GM04504 (cell line): ENCODE measurements at places on chromosomes 6 and 20.

DNA sequence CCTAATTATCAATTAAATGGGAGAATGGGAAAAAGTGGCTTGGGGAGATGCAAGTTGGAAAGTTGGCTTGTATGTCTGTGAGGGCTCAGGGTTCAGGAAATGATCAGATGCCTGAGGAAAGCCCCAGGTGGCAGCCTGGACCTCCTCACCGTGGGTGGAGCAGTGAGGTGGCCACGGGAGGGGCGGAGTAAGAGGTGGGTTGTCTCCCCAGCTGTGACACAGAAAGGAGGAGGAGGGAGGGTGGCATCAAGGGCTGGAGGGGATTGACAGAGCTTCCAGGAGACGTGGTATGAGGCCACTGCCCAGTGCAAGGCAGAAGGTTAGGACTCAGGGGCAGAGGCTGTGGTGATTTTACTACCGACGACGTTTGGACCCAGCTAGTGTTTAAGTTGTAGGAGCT is 672.2 kb downstream of the PRKN start:
- DNase-seq = no peak

DNA sequence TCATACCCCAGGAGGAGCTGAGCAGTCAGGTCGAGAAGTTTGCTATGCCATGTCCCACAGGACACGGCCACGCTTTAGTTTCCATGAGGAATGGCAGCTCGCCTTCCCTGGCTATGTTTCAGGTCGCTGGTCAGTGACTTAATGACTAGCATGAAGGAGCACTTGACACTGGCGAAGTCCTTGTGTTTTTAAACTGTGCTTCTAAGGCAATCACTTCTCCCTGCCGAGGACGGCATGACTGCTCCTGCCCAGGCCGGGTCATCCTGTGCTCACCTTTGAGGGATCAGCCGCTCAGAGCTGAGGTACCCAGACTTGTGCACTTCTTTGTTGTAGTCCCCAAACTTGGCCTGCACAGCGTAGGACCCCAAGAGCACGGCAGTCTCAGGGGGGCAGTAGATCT is 34.1 kb downstream of the EZR start:
- DNase-seq = no peak

GRCh38 chr6:71766146-71766760 is 120.1 kb upstream of the RIMS1 start:
- DNase-seq = no peak

- DNase-seq = no peak
These were observed 268.6 kb downstream of the DLL1 start for GRCh38 chr6:170022291-170022722.

- DNase-seq = peak; percentile 68
These were observed 9.3 kb upstream of the KCNK15 start for GRCh38 chr20:44736170-44737021.

DNA sequence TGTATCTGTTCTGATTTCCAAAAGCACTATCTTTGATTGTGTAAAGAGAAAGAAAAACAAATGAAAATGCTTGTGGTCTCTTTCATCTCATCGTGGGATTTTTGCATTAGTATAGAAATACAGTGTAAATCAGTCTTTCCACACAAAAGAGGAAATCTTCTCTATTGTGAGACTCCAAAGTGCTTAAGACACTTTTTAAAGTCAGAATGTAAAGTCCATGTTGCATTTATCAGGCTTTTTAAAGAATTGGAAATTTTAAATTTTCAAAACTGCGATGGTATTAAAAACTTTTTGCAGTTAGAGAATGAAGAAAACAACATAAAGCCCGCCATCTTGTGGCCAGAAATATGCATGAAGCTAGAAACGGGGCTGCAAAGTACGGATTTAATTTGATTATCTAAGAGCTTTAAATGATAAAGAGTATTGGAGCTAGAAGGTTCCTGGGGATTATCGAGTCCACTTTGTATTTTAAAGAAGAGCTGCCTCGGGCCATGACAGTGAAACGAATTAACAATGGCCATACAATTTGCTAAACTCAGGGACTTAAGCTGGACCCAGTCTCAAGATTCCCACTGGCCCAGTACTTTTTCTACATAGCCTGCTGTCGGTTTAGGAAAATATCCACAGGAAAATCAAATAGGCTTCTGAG is 339.6 kb downstream of the ARHGAP18 start:
- peak; percentile 21 for DNase-seq

DNA sequence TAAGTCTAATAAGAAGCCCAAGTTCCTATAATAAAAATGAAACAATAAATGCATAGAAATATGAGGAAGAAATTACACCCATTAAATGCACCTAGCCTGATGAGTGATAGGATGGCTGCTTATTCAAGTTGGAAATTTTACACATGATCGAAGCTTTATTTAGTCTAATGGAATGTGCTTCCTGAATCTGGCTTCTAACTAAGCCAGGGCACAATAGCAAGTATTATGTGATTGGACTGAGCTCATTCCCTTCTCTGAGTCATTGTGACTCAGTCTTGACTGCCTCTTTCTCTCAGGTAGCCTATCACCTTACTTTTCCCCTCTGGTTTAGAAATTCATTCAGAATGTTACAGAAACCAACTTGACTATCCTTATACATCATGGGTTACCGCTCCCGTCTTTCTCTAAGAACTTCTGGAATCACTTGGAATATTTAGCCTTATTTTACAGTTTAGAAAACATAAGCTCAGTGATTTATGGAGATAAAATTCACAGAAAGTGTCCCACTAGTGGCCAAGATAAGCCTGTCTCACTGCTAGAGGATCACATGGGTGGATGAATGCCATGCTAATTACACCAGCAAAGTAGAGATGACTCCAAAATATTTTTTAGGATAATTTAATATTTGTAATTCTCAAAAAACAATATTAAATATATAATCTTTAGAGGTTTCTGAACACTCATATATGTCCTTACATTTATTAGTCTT is 505.3 kb upstream of the JAG1 start:
- no peak for DNase-seq

- DNase-seq = no peak
These were observed 40.0 kb upstream of the CD2AP start for GRCh38 chr6:47437592-47437991.

DNA sequence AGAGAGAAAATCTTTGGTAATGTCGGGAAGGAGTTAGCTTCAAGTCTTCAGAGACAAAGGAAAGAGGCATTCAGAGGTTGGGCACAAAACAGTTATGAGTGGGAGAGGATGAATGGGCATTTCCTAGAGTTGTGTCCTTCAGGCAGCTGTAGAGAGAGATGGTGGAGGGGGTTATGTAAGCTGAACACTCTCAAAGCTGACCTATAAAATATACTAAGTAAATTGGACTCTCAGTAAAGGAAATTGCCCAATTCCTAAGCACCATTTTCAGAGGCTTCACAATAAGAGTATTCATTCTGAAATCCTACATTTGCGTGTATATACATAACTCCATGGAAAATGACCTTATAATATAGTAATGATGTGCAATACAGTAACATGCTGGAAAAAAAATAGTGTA is 161.2 kb downstream of the KCNQ5 start:
- no peak for DNase-seq

DNA sequence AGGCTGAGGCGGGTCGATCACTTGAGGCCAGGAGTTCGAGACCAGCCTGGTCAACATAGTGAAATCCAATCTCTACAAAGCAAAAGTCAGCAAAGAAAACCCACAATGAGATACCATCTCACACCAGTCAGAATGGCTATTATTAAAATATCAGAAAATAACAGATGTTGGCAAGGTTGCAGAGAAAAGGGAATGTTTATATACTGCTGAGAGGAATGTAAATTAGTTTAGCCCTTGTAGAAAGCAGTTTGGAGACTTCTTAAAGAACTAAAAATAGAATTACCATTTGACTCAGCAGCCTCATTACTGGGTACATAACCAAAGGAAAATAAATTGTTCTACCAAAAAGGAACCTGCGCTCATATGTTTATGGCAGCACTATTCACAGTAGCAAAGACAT is 16.7 kb upstream of the GCM1 start:
- DNase-seq = no peak

- no peak for DNase-seq
These were observed 43.7 kb downstream of the FRK start for GRCh38 chr6:116016846-116017545.

DNA sequence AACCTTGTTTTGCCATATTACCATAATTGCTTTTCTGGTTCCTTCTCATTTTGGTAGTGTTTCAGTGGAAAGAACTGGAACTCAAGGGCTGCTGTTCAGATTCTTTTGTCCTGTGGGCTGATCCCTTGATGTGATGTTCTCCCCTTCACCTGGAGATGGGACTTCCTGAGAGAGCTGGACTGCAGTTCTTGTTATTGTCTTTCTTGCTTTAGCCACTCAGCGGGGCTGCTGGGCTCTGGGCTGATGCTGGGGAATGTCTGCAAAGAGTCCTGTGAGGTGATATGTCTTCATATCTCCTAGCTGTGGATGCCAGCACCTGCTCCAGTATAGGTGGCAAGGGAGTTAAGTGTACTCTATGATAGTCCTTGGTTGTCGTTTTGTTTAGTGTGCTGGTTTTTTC is 79.0 kb downstream of the BCKDHB start:
- no peak for DNase-seq

- DNase-seq = no peak
These were observed 488.5 kb upstream of the JARID2 start for GRCh38 chr6:14757418-14757817.

DNA sequence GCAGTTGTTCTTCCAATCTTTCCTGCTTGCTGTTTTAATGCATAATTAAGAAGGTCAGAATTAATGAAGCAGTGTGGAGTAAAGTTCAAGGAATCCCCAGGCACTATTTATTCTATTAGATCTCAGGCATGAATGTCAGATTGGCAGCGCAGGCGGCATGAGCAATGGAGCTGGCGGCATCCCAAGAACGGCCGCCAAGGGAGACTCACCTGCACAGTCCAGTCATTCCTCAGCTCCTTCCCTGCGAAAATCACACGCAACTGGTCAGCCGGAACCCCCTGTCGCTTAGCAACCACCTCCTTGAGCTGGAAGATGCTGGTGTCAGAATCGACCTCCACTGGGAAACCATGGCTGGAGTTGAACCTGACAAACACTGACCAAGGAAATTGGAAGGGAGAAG is 284.5 kb downstream of the PRKN start:
- DNase-seq = no peak

DNA sequence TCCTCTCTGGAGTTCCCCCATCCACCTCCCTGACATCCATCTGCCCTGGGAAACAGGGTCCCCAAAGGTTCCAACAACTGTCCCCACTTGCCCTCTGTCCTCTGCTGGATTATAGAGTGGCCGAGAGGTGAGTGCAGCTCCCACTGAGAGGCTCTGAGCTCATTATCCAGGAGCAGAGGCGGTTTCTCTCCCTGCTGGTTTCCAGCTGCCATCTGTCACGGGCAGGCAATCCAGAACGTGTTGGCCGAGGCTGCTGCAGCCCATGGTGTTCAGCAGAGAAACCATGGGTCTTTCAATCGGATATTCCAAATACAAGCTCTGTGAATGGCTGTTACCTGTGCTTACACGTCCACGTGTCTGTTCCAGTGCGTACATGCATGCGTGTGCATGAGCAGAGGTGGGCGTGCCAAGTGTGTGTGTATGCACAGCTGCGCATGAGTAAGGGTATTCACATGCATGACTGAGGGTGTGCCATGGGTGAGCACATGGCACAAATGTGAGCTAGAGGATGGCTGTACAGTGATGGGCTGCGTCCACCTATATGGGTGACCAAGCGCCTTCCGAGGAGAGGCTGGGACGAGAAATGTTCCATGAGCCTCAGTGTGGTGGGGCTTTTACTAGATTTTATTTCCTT is 183.7 kb upstream of the PMEPA1 start:
- DNase-seq = no peak

DNA sequence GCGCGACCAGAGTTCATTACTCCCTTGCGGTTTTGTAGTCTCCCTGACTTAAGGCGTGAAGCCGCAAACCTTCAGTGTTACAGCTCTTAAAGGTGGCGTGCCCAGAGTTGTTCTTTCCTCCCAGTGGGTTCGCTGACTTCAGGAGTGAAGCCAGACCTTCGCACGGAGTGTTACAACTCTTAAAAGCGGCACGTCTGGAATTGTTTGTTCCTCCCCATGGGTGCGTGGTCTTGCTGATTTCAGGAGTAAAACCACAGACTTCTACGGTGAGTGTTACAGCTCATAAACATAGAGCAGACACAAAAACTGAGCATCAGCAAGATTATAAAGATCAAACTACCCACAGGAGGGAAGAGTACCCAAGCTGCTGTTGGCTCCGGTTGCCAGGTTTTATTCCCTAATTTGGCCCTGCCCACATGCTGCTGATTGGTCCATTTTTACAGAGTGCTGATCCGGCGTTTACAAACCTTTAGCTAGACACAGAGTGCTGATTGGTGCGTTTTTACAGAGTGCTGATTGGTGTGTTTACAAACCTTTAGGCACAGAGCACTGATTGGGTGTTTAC is 10.4 kb downstream of the TMEM14C start:
- DNase-seq = no peak

GRCh38 chr6:44649365-44650025 is 262.0 kb downstream of the CDC5L start:
- DNase-seq = no peak

GRCh38 chr20:5654557-5654956 is 95.6 kb upstream of the SHLD1 start:
- DNase-seq = no peak

DNA sequence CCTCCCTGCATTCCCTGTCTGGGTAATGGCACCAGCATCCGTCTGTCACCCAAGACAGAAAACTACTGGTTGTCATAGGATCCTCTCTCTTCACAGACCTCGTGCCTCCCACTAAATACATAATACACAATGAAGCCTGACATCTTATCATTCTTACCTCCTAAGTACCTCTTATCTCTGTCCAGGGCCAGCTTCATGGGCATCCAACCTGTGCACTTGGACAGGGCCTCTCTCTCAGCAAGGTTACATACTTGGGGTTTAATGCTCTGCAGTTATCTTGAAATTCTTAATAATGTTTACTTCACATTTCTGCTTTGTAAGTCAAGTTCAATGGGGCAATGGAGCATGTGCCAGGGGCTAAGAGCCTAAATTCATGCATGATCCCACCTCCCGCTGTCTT is 30.8 kb upstream of the KLHL31 start:
- DNase-seq = no peak

- DNase-seq = no peak
These were observed 194.4 kb downstream of the FOXA2 start for GRCh38 chr20:22389836-22390542.
